OCI-LY7 (cell line): ENCODE measurements at places on chromosomes 7 and 10.

GRCh38 chr10:4939224-4940072 is 23.8 kb upstream of the AKR1C1 start:
- no peak for DNase-seq

GRCh38 chr10:67520924-67521520 is 175.0 kb downstream of the CTNNA3 start:
- DNase-seq: peak; percentile 52

GRCh38 chr10:89518108-89518507 is 17.3 kb downstream of the SLC16A12 start:
- no peak for DNase-seq

GRCh38 chr10:36534471-36535002 is 590.9 kb upstream of the ANKRD30A start:
- DNase-seq: peak; percentile 77

GRCh38 chr10:84191106-84191505 is 3.2 kb upstream of the CDHR1 start:
- no peak for DNase-seq

DNA sequence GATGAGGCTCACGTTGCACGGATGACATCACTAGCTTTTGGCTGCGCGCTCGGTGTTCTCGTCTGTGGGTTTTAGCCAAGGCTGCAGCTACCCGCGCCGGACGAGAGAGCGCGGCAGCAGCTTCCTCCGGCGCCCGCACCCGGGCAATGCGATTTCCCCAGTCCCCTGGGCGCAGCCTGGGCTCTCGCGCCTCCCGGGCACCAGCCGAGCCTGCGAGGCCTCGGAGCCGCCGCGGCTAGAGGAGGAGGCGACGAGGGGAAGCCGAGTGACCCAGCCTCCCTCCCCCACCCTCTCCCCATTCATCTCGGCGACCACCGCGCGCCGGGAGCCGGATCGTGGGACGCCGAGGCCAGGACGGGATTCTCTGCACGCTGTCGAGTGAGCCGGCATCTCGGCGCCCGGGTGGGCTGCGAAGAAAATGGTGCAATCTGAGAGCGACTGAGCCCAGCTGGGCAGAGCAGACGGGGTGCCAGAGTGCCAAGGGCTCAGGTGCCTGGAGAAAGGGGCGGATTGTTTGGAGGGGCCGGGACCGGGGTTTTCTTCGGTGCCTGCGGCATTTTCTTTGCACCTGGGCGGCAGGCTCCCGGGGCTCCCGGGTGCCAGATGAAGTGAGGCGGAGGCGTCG is 1.2 kb upstream of the TMEM178B start:
- DNase-seq: no peak

GRCh38 chr10:97178074-97178473 is 7.7 kb downstream of the SLIT1 start:
- no peak for DNase-seq

DNA sequence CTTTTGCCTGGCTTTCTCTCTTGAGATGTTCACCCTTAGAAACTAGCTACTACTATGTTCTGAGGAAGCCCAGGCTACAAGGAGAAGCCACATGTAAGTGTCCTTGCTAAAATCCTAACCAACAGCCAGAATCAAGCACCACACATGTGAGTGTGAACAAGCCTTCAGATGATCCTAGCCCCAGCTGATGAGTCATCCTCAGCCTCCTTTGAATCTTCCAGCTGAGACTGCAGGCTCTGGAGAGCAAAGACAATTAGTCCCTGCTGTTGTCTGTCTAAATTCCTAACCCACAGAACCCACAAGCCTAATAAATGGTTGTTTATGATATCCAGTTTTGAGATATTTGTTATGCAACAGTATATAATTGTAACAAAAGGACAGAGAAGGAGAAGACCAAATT is 92.8 kb upstream of the TAC1 start:
- no peak for DNase-seq

GRCh38 chr10:71696628-71697326 is 22.8 kb downstream of the C10orf105 start:
- peak; percentile 77 for DNase-seq
